Stimulated activated CD4-positive, alpha-beta T cell treated with anti-CD3 and anti-CD28 coated beads, Interleukin-1b, Interleukin-23, amount 100 ng/mL, for 1 hour (primary cell): ENCODE measurements at places on chromosomes 12 and 14.

- no peak for DNase-seq
Measured at GRCh38 chr14:105925615-105926372, 399.4 kb downstream of the TMEM121 start.

DNA sequence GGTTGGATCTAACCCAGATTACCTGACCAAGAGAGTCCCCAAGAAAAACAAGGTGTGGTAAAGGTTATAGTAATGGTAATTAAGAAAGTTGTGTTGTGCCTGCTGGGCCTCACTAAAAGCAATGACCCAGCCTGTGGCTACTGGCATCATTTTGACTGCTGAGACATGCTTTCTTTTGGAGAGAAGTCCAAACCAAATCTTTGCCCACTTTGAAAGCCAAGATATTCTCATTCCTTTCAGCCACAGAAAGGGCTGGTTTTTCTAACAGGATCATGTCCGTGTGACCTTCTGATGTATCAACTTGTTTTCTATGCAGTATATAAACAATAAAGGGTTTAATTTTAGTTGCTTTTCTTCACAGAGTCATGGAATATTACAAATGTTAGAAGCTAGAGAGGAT lies 388.6 kb downstream of the RAD51B start:
- no peak for DNase-seq

DNA sequence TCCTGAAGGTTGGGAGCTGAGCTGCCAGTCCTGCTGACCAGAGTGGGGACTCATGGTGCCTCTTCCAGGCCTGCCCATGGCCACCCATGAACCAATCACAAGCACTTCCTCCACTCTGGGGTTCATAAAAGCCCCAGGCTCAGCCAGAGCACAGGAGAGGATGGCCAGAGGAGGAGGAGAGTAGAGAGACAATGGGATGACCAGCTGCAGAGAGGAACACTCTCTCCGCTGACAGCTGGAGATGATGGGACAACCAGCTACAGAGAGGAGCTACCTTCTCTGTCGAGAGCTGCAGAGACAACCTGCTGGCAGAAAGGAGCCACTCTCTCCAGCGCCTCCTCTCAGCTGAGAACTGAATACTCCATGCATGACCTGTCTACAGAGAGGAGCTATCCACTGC lies 886.1 kb downstream of the BCL11B start:
- DNase-seq, result no peak

DNA sequence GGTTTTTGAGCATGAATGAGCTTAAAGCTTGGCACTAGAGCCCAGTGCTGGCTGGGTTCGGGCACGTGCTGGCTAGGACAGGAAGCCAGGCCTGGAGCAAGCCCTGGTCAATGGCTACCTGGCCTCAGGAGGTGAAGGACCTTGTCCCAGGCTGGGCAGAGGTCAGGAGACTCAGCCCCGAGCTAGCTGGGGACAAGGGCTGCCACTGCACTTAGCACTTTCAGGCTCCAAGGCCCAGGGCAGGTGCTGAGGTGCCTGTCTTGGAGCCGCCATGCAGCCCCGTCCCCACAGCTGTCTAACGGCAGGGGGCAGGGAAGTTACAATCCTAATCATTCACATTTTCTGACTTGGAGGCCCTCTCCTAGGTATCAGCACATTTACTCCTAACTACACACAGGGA lies 4.3 kb upstream of the AQP6 start:
- DNase-seq, result no peak

DNA sequence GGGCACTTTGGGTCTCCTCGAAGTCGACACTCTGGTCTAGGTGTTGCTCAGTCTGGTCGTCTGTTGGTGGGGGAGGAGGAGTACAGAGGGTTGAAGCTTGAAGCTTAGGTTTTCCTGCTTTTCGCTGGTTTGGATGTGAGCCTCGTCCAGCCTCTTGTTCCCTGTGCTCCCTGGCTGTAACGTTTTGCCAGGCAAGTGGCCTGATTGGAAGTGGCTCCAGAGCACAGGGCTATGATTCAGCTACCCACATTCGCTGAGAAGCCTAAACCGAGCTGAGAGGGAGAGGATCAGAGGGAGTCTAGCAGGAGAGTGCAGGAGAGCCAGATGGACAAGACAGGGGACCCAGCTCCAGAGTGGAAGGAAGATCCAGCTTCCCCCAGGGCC lies 6.1 kb downstream of the HOXC10 start:
- no peak for DNase-seq

DNA sequence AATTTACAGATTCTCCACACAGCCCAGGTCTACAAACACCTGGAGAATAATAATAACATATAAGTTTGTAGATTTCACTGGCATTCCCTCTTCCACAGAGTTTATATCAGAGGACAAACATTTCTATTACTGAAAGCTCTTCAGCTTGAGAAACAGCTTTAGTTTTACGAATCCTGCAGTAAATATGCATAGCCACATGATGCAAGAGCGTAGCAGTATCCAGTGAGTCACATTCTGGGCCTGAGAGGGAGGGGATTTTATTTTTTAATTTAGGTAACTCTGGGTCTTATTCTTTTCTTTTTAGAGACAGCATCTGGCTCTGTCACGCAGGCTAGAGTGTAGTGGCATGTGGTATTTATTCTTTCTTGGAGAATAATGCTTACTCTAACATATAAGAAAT lies 1002.8 kb downstream of the TRHDE start:
- no peak for DNase-seq

- DNase-seq, result no peak
Measured at GRCh38 chr14:104105822-104106470, 20.4 kb downstream of the ASPG start.

- no peak for DNase-seq
Measured at GRCh38 chr14:21911877-21912276, 238.3 kb upstream of the OR4E1 start.

- no peak for DNase-seq
Measured at GRCh38 chr14:96092936-96093335, 53.8 kb downstream of the C14orf132 start.

DNA sequence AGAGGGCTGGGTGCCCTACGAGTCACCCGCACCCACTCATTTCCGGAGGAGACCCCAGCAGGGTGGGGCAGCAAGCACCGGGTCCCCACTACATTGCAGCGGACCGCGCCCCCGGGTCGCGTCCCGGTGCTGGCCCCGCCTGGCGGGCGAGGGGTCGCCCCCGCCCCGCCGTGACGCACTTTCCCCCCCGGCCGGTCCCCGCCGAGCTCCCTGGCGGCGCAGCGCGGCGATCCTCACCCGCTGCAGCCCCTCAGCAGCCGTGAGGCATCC lies 106.1 kb downstream of the PRICKLE1 start:
- no peak for DNase-seq

GRCh38 chr12:132479291-132479690 lies 10.7 kb upstream of the FBRSL1 start:
- DNase-seq, result no peak

GRCh38 chr14:72416892-72417291 lies 477.0 kb downstream of the DPF3 start:
- DNase-seq, result no peak

- no peak for DNase-seq
Measured at GRCh38 chr14:54985156-54985555, 41.7 kb downstream of the WDHD1 start.

DNA sequence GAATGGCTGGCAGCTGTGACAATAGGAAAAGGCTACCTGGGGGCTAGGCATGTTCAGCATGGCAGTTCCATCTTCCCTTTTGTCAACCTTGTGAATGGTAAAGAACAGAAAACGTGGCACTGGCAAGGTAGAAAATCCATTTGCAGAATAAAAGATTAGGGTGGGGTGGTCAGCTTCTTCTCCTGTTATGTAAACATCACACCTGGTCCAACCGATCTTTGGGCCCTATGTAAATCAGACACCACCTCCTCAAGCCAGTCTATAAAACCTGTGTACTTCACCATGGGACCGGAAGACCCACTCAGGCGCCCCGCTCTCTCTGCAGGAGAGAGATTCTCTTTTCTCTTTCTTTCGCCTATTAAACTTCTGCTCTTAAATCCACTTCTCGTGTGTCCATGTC lies 19.6 kb upstream of the TMEM30B start:
- no peak for DNase-seq

- no peak for DNase-seq
Measured at GRCh38 chr12:11457996-11458645, 62.8 kb upstream of the PRB2 start.

GRCh38 chr14:96187216-96188031 lies 17.2 kb upstream of the BDKRB2 start:
- DNase-seq, result no peak

- DNase-seq, result no peak
Measured at GRCh38 chr12:44026046-44026445, 190.2 kb downstream of the TMEM117 start.

DNA sequence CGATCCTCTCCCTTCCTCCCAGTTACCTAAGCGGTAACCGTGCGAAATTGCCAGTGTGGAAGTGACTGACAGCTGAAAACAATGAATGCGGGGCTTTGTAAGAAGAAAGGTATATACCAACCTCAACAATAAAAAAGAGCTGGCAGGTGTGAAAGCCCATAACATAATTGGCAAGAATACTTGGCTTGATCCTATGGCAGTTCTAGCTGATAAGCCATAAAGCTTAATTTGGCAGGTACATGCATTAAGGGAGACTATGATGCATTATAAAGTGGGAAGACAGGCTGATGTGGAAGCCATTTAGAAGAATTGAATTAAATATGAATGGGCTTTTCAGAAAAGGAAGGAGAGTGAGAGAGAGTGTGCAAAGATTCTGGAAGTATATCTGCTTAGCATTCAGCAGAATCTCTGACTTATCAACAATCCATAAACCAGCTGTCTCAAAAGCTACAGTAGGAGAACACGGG lies 71.3 kb downstream of the CRACR2A start:
- DNase-seq, result no peak

DNA sequence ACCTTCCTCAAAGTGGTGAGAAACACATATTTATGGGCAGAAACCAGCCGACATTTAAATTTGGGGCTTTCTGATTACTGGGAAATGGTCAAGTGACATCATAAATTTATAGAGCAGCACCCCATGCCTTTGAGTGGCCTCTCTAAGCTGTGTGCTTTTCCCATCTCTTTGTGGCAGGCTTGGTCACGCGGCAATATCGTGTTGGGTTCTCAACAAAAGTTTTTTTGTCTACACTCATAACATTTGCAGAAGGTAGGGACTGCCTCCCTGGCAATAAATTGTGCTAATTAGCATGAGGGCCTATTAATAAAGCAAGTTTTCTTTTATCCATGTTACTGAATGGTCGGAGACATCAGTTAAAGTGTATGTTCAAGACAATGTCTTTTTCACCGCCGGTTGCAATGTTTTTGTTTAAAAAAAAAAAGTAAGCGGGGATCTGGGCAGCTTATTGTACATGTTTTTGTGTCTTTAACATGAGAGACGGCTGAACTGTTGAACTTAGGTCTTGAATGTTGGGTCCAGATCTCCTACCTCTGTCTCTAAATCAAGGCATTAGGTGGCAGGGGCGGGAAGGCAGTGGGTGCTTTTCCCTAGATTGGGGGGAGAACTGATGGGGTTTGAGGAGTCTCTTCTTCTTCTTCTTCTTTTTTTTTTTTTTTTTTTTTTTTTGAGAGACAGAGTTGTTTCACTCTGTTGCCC lies 193.3 kb downstream of the PHETA1 start:
- DNase-seq, result no peak

GRCh38 chr14:24436355-24437019 lies 6.1 kb downstream of the SDR39U1 start:
- no peak for DNase-seq

- DNase-seq, result no peak
Measured at GRCh38 chr12:69105101-69105962, 134.0 kb upstream of the CPSF6 start.

GRCh38 chr12:63882844-63883243 lies 38.3 kb downstream of the SRGAP1 start:
- DNase-seq, result no peak

DNA sequence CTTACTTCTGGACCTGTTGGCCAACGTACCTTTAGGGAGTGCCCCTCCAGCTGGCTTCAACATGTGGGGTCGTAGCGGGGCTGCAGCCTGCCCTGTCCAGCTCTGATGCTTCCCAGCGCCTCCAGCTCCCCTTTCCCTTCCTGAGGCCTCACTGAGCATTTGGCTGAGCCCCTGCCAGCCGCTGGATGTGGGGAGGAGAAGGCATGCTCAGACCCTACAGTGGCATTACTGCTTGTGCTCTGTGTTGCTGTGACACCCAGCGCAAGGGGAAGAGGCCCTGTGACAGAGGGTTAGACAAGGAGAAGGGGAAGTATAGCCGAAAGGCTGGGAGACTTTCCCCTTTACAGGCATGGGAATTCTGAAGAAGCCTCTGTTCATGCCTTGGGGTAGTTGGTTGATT lies 145.9 kb downstream of the PRKCH start:
- DNase-seq, result no peak

GRCh38 chr12:85405781-85406522 lies 125.9 kb downstream of the ALX1 start:
- DNase-seq, result no peak

- DNase-seq, result no peak
Measured at GRCh38 chr14:103382376-103382775, 2.8 kb upstream of the MARK3 start.

DNA sequence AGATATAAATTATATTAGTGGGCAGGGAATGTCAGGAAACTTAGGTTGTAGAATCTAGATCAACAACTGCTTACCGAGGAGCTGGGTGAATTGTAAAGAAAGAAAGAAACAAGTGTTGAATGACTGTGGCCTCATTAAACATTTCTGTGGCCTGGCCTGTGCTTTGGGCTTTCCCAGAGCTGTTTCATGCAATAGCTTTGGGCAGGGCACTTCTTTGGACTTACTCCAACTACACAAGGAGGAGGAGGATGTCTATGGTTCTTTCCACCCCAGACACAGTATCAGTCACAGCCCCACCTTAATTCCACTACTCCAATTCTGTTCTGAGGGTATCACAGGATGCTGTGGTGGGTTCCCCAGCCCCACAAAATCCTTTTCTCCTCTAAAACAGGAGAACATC lies 38.0 kb downstream of the DPF3 start:
- DNase-seq, result no peak
